ENCODE measurements at places on chromosomes 5 and 9.

GRCh38 chr5:74250304-74251102 is 390.0 kb downstream of the ENC1 start:
- DNase-seq: no peak

DNA sequence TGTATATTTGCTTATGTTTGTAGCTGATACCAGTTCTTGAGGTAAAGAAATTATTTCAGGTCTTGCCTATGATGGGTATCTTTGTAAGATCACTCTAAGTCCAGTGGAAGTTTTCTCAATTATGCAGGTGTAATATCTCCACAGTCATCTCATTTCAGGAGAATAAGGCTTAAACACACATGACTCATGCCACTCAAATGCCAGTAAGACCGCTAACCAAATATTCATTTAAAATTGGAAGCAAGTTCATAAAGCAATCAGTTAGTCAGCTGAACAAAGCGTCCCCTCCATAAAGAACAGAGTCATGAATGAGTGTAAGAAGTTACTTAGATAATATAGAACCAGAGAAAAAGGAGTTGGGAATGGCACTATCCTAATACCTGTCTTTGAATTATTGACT is 248.7 kb downstream of the LURAP1L start:
- no peak for DNase-seq

GRCh38 chr9:37974506-37975173 is 70.7 kb upstream of the SLC25A51 start:
- DNase-seq: no peak

GRCh38 chr5:35898952-35899660 is 39.3 kb downstream of the CAPSL start:
- no peak for DNase-seq

GRCh38 chr5:87752362-87752761 is 339.6 kb upstream of the CCNH start:
- no peak for DNase-seq

DNA sequence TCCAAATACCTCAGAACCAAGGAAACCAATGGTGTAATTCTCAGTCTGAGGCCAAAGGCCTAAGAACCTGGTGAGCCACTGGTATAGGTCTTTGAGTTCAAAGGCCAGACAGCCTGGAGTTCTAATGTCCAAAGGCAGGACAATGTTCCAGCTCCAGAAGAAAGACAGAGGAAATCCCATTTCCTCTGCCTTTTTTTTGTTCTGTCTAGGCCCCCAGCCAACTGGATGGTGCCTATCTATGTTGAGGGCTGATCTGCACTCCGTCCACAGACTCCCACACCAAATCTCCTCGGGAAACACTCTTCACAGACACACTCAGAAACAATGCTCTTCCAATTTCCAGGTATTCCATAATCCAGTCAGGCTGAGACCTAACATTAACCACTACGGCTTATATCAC is 30.1 kb downstream of the FNIP1 start:
- no peak for DNase-seq

DNA sequence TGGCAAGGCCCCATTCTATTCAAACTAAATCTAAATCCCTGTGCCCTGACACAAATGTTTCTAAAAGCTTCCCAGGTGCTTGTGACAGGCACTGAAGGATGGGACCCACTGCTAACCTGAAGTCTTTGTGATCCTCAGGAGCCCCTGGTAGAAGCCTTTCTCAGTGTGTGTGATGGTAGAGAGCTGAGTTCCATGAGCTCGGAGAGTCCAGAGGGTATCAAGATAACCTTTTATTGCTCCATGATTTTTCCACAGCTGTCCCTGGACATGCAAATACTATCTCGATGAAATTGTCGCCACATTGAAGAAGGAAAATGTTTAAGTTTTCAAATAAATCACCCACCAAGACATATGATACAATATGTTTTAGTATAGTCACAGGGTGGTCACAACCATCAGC is 7.7 kb downstream of the CAST start:
- DNase-seq: no peak

DNA sequence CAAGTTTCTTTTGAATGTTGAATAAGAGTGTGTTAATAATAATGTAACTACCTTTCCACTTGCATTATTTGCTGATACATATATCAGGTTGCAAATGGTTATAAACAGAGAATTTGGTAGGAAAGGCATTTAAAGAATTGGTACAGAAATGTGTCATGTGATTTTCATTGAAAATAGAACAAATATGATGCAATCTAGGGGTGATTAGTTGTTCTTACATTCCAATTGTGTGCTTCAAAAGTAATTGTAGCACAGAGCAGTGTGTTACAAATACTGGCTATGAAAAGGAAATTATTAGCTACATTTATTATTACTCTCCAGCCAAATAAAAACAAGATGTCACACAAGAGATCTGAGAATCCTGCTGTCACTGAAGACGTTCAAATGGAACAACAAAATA is 61.8 kb upstream of the PRDM9 start:
- DNase-seq: no peak

GRCh38 chr9:89514337-89514736 is 16.4 kb upstream of the SEMA4D start:
- DNase-seq: no peak

- no peak for DNase-seq
These were observed 111.5 kb upstream of the TNC start for GRCh38 chr9:115229496-115229895.

DNA sequence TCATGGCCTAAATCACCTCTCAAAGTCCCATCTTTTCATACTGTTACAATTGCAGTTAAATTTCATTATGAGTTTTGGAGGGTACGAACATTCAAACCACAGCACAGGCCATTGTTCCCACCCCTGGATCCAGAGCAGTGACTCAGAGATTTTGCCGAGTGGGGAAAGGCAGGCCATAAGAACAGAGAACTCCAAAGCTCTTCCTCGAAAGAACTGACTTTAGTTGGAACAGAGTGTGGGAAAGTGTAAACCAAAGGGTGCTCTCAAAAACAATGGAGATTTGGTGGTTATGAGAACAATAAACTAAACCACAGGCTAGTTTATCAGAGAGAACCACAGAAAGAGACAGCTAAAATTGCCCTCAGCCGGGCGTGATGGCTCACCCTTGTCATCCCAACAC is 19.4 kb upstream of the GRPEL2 start:
- DNase-seq: no peak

DNA sequence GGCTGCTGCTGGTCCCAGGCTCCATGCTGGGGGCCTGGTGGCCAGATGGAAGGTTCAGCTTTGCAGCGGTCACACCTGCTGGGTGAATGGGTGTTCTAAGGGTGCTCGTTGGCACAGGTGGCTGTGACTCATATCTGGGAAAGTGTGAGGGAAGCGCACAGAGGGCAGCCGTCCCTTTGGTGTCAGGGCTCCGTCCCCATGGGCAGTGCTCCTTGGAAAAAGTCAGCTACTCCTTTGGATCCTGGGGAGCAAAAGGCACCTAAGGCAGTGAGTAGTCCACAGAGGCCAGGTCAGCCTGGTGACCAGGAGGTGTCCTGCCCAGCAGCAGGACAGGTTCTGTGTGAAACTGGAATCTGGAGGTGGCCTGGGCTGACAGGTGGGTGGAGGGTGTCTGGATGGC is 18.4 kb upstream of the GBGT1 start:
- DNase-seq: no peak

DNA sequence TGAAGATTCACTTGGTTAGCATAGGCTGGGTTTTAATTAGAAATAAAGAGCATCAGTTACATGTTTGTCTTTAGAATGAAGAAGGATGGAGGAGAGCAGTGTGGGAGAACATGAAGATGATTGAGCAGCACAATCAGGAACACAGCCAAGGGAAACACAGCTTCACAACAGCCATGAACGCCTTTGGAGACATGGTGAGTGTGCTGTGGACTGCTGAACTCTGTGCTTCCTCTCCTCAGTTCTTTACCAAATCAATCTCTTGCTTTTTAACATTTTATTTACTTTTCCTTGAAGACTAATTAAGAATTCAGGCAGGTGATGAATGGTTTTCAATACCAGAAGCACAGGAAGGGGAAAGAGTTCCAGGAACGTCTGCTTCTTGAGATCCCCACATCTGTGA is 38.2 kb upstream of the SPATA31E1 start:
- DNase-seq: no peak

GRCh38 chr9:109811876-109812275 is 31.9 kb downstream of the PALM2AKAP2 start:
- DNase-seq: no peak

GRCh38 chr5:86461169-86461956 is 156.4 kb upstream of the COX7C start:
- DNase-seq: no peak

- peak; percentile 11 for DNase-seq
These were observed 2.5 kb upstream of the YTHDC2 start for GRCh38 chr5:113510836-113511451.

DNA sequence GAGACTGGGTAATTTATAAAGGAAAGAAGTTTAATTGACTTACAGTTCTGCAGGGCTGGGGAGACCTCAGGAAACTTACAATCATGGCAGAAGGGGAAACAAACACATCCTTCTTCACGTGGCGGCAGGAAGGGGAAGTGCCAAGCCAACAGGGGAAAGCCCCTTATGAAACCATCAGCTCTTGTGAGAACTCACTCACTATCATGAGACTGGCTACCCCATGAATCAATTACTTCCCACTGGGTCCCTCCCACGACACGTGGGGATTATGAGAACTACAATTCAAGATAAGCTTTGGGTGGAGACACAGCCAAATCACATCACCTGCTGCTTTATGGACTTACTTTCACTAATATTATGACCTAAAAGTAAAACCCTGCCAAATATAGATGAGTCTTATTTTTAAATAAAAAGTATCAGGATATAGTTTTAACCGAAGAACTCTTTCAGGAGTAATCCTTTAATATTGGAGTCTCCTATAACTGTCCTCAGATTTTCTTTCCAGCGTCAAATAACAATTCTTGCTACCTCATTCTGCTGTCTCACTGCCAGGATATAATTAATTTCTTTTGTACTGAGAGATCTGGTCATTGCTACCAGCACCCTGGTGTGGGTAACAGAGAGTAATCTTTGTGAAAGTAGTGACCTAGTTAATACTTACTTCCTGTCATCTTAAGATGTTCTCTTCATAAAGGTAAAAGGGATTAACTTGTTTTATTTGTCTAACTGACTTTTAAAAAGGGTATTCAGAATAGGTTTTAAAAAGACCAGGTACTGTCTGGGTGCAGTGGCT is 68.6 kb downstream of the NLN start:
- DNase-seq: no peak

DNA sequence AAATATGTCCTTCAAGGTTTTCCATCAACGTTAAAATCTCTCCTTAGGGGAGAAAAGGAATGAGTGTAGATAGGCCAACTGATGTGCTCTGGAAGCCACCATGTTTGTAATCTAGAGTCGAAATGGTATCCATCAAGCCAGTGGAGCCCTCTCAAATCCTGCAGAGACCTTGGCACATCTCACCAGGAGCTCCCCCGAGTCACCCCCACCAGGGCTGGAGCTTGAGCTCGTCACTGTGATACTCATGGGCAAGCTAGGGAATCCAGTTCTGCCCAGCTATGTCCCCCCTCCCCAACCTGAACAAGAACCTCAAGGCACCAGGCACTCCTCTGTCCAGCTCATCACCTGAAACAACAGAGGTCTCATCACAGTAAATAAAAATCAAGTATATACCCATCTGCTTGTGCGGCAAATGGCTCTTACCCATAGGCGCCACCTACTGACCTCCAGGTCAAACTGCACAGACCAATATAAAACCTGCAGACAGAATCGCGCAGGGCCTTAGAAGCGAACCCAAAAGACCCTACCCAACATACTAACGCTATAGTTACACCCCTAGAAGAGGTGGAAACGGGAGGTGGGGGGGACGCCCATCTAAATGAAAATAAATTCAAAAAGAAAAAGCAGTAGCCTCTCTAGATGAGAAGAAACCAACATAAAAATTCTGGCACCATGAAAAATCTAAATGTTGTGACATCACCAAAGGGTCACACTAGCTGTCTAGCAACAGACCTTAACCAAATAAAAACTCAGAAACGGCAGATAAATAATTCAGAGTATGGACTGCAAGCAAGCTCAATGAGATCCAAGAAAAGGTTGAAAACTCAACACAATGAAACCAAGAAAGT is 75.0 kb downstream of the TTC39B start:
- peak; percentile 9 for DNase-seq

DNA sequence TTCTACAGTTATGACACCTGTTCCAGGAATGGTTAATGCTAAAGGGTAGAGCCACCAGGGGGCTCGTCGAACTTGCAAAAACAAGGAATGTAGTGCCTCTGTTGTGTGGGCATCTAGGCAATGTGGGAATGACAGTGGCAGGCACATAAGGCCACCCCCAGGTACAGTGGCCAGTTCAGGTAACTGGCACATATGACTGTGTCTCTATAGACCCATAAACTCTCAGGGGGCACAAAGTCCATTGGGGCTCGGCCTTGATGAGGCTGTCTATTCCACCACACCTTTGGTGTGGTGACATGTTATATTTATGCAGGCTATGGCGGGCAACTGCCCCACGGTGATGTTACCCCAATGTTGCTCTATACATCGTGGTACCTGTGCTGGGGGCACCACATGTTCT is 59.6 kb upstream of the FAM120A start:
- no peak for DNase-seq

- no peak for DNase-seq
These were observed 32.0 kb downstream of the PTBP3 start for GRCh38 chr9:112301420-112301819.

GRCh38 chr5:32030222-32030621 is 143.9 kb downstream of the GOLPH3 start:
- no peak for DNase-seq

DNA sequence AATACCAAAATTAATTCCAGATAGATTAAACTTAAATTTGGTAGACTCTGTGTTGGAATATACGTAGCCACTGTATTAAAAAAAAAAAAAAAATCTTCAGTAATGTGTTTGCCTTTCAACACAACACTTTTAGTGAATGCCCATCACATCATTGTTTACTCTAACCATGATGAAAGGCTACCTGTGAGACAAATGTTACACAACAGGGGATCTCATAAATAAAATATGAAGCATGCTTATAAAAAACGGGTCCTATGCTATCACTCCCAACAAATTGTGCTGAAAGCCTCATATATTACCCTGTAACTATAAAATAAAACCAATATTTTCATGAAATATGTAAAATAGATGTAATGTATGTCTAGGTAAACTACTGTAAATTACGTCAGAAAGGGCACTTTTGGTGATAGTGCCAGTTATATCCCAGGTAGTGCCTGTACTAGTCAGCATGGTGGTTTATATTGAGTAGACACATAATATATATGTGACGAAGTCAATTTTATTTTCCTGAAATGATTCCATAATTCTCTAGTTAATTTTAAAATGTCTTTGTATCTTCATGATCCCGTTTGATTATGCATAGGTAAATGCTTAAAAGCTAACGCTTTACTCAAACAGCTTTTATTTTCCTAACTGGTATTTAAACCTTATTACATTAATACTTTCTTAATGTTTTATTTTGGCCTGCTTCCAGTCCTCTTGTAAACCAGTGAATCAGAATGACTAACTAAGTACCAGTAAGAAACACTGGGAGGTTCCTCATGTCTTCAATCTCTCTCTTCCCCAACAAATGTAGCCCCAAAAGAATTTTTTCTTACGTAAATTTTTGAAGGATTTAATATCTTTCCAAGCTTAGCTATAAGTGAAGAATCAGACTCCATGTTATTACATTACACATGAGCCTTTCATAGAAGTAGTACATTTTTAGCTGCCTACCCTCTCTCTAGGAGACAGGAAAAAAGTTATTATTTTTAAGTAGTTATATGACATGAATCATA is 420.3 kb downstream of the GABRG2 start:
- DNase-seq: peak; percentile 23
